Astrocyte (in vitro differentiated cells and primary cell): ENCODE measurements at places on chromosomes 11 and 22. TPM values are rescaled to one million over a fixed set of nuclear protein-coding genes. Genes with fewer than 3 reads are reported as not detected.
A peak's percentile ranks its signal among the peaks of the same experiment; 100 is the strongest.

Gene BIRC3
- 2.2 and 2.6 TPM in 2 replicates for total RNA-seq

Gene TMEM191C
- 2.8 and 3.4 TPM in 2 replicates for total RNA-seq

Gene TRIM49D2
- not detected in 2 replicates for total RNA-seq

Gene IGLL5
- total RNA-seq, result not detected in 2 replicates

Gene C11orf98
- total RNA-seq, result 60.0 and 69.8 TPM in 2 replicates

Gene OR51E2
- 0.27 and 0.38 TPM in 2 replicates for total RNA-seq

Gene MPPED2
- total RNA-seq, result 1.1 and 1.6 TPM in 2 replicates

Gene EIF3F
- total RNA-seq, result 243 and 260 TPM in 2 replicates

GRCh38 chr11:103070142-103070541 lies 21.8 kb downstream of the DCUN1D5 start:
- H3K4me1 ChIP-seq, result no peaks in the 10 kb centered on the region
- H3K4me3 ChIP-seq, result no peak overlapping the region
- no peak for DNase-seq

- H3K36me3 ChIP-seq, result no peaks in the 10 kb centered on the region
Observed at GRCh38 chr11:120303004-120303637, 22.0 kb upstream of the TLCD5 start.

DNA sequence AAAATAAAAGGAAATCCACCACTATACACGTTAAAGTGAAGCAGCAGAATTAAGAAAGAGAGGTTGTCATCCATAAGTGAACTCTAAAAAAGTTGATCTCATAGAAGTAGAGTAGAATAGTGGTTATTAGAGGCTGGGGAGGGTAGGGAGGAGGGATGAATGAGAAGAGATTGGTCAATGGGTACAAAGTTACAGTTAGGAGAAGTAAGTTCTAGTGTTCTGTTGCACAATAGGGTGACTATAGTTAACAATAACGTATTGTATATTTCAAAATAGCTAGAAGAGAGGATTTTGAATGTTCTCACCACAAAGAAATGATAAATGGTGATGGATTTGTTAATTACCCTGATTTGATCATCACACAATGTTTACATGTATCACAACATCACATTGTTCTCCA lies 72.0 kb downstream of the CD82 start:
- peaks cover 12% of the 10 kb centered on the region for H3K4me1 ChIP-seq
- no peak overlapping the region for H3K4me3 ChIP-seq
- H3K27ac ChIP-seq, result no peak overlapping the region
- no peak for DNase-seq
- H3K36me3 ChIP-seq, result no peaks in the 10 kb centered on the region
- no peaks in the 10 kb centered on the region for H3K27me3 ChIP-seq

DNA sequence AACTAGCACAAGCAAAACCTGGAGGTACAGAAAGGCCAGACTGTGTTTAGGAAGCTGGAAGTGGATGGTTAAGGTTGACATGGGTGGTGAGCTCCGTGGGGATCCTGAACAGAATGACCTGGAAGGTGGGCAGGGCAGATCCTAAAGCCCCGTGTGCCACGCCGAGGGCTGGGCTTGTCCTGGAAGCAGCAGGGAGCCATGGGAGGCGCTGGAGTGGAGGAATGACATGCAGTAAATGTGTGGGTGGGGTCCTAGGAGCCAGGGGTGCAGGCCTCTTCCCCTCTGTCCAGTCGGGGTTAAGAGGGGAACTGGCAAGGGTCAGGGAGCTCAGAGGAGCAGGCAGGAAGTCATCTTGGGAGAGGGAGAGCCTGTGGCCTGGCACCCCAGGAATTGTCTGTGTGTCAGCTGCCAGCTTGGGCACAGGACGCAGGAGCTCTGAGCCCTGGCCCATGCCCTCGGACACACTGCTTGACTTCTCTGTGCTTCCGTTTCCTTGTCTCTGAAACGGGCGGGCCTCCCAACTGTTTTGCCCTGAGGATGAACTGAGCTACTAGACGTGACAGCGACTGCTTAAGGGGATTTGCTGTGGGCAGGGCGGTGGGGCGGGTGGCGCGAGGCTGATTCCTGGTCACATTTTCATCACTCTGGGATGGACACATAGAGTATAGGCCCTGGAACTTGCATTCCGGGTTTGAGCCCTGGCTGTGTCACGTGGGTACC lies 75.7 kb downstream of the MPPED1 start:
- no peaks in the 10 kb centered on the region for H3K36me3 ChIP-seq
- no peak overlapping the region for H3K27ac ChIP-seq

DNA sequence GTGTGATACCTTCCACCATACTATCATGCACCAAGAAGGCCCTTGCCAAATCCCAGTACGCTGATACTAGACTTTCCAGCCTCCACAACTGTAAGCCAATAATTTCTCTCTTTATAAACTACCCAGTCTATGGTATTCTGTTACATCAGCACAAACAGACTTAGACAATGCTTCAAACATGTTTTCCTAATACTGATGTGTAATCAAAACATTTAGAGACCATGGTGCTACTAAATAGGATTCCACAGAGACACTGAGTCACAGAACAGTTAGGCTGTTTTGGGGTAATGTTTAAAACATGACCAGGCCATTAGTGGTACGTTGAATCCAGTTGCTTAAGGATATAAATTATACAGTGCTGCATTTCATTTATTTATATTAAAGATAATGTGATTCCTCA lies 103.7 kb downstream of the PICALM start:
- H3K4me3 ChIP-seq, result no peak overlapping the region
- H3K27ac ChIP-seq, result peak overlapping the region; percentile 34
- no peaks in the 10 kb centered on the region for H3K27me3 ChIP-seq
- H3K36me3 ChIP-seq, result peaks cover 50% of the 10 kb centered on the region
- peak; percentile 35 for DNase-seq
- peaks cover 19% of the 10 kb centered on the region for H3K4me1 ChIP-seq

GRCh38 chr11:46309814-46310259 lies 32.4 kb downstream of the CREB3L1 start:
- H3K4me1 ChIP-seq, result peaks cover 9% of the 10 kb centered on the region
- no peaks in the 10 kb centered on the region for H3K27me3 ChIP-seq
- DNase-seq, result no peak
- H3K27ac ChIP-seq, result no peak overlapping the region

DNA sequence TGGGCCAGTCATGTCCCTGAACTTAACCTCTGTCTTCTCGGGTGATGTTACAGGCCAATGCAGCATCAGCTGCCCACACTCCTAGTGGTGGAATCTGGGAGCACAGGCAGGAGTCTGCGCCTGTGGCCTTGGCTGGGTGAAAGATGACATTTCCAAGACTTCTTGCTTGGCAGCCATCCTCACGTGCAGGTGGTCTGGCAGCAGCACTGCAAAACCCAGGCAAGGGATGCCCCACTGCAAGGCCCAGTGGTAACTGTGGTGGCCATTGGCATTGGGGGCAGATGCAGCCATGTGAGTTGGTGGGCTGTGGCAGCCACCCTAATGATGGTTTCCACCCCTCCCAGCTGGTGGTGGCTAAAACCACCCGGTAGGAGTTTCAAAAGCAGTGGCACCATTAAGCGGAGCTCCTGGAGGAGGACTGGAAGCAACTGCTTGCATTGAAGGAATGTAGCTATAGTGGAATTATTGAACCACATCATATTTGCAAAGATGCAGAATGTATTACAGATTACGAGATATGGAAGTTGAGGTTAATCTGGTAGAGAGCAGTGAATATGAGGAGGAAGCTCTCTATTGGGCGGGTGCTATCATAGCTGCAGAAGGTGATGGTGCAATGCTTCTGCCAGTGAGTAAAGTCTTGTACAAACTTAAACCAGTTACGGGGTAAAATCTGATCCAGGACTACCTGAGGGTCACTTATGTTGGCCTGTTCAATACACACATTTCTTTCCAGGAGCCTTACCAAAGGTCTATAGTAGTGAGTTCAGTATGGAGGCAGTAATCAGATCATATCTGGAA lies 120.7 kb upstream of the TOP3B start:
- DNase-seq, result no peak
- no peaks in the 10 kb centered on the region for H3K4me1 ChIP-seq
- H3K27me3 ChIP-seq, result peaks cover 10% of the 10 kb centered on the region
- H3K27ac ChIP-seq, result no peak overlapping the region

- H3K4me3 ChIP-seq, result no peak overlapping the region
- peaks cover 10% of the 10 kb centered on the region for H3K4me1 ChIP-seq
- H3K36me3 ChIP-seq, result peaks cover 2% of the 10 kb centered on the region
- peak; percentile 66 for DNase-seq
Observed at GRCh38 chr11:28090052-28090749, 17.8 kb downstream of the KIF18A start.

- no peaks in the 10 kb centered on the region for H3K27me3 ChIP-seq
- no peak overlapping the region for H3K27ac ChIP-seq
- no peaks in the 10 kb centered on the region for H3K36me3 ChIP-seq
- H3K4me1 ChIP-seq, result peaks cover 31% of the 10 kb centered on the region
- H3K4me3 ChIP-seq, result no peak overlapping the region
- no peak for DNase-seq
Observed at GRCh38 chr11:122734848-122735496, 79.5 kb downstream of the UBASH3B start.

GRCh38 chr11:133787379-133788141 lies 57.8 kb downstream of the SPATA19 start:
- H3K36me3 ChIP-seq, result no peaks in the 10 kb centered on the region
- H3K27me3 ChIP-seq, result no peaks in the 10 kb centered on the region
- no peak for DNase-seq
- no peak overlapping the region for H3K4me3 ChIP-seq
- H3K4me1 ChIP-seq, result no peaks in the 10 kb centered on the region
- H3K27ac ChIP-seq, result no peak overlapping the region

DNA sequence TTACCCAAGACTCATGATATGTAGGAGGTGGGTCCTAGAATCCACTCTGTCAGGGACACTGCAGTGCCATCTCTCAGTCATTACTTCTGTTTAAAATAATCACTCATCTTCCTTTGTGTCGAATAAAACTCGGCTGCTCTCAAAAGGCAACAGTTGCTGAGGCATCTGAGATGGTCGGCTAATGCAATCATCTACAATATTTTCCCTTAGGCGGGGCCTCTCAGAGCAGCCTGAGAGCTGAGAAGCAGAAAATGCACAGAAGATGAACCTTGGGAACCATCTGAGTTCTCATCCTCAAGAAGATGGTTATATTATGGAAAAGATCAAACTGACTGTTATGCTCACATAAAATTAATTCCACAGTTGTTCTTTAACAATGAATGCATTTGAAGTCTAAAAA lies 1518.2 kb upstream of the TENM4 start:
- no peak overlapping the region for H3K27ac ChIP-seq
- no peaks in the 10 kb centered on the region for H3K4me1 ChIP-seq
- DNase-seq, result no peak
- no peaks in the 10 kb centered on the region for H3K36me3 ChIP-seq

DNA sequence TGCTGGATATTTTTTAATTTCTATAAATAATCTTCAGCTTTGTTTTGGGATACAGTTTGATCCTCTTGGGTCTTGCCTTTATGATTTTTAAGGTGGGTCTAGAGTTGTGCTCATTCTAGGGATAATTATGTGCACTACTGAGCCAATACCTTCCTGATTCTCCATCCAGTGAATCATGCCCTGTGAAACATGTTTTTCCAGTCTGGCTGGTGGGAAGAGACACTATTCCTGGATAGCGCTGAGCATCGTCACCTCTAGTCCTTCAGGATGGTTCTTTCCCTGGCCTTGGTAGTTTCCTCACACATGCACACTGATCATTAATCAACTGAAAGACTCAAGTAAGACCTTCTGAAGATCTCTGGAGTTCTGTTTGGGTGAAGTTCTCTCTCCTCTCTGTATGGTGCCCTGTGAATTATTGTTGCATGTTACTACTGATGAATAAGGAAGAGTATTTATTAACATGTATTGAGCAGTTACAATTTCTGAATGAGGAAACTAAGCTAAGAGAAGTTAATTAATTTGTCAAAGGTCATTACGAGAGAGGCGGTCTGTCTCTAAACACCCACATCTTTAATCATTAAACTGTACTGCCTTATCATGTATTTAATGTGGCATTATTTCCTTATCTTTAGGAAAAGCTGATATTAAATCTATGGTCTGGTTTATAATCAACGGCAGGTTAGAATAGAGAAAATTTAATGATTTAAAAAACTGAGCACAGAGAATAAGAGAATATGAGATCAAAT lies 39.1 kb upstream of the LIPT2 start:
- DNase-seq, result no peak
- no peaks in the 10 kb centered on the region for H3K27me3 ChIP-seq
- H3K4me3 ChIP-seq, result no peak overlapping the region
- H3K36me3 ChIP-seq, result no peaks in the 10 kb centered on the region
- no peaks in the 10 kb centered on the region for H3K4me1 ChIP-seq
- no peak overlapping the region for H3K27ac ChIP-seq

- no peak overlapping the region for H3K4me3 ChIP-seq
- H3K4me1 ChIP-seq, result peaks cover 8% of the 10 kb centered on the region
- H3K36me3 ChIP-seq, result no peaks in the 10 kb centered on the region
- H3K27ac ChIP-seq, result no peak overlapping the region
- DNase-seq, result peak; percentile 64
Observed at GRCh38 chr22:25368271-25368670, 148.8 kb downstream of the CRYBB2 start.

DNA sequence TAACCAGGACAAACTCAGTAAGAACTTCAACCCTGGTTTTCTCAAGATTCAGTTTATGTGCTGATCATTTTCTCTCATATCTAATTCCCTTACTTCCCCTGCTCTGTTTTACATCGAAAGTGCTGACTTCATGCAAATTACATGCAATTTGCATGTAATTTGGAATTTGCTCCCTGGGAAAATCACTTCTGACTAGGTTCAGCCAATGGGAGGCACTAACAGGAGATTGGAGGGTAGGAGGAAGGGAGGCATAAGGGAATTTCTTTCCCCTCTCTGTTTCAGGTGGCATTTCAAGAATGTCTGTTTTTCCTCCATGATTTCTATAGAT lies 363.3 kb upstream of the CCDC90B start:
- H3K27me3 ChIP-seq, result no peaks in the 10 kb centered on the region
- no peak overlapping the region for H3K4me3 ChIP-seq
- no peak overlapping the region for H3K27ac ChIP-seq
- DNase-seq, result no peak
- H3K4me1 ChIP-seq, result no peaks in the 10 kb centered on the region
- no peaks in the 10 kb centered on the region for H3K36me3 ChIP-seq
